ENCODE measurements at places on chromosomes 2 and 18.

- no peak for DNase-seq
These were observed 414.8 kb downstream of the HRH4 start for GRCh38 chr18:24875286-24875685.

DNA sequence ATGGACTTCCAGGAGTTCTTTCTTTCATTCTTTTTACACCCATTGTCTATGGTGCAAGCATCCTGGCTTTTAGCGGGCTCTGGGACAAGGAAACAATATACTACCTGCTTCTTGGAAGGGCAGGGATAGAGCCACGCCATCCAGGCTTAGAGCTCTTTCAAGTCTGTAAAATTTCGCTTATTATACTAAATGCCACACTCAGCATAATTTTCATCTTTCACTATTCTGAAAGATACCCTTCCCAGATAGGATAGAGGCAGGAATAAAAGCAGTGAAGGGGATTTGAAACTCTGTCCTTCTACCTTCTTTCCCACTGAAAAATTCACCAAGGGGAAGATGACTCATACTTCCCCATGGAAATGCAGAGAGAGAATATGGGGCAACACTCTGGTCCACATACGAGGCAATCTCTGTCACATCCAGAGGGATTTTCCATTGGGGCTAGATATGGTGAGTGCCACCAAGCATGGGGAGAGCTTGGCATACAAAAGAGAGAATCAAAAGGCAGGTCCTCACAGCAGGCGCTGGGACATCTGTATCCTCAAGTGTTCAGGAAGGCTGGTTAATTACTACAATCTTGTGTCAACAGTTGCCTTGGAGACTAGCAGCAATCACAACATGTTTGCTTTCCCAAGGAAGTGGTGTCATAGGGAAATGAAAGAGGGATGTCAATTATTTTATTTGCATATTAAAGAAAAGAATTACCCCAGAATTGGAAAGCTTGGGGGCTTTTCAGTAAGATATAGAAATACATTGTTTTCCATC lies 127.6 kb downstream of the TDRD15 start:
- no peak for DNase-seq

DNA sequence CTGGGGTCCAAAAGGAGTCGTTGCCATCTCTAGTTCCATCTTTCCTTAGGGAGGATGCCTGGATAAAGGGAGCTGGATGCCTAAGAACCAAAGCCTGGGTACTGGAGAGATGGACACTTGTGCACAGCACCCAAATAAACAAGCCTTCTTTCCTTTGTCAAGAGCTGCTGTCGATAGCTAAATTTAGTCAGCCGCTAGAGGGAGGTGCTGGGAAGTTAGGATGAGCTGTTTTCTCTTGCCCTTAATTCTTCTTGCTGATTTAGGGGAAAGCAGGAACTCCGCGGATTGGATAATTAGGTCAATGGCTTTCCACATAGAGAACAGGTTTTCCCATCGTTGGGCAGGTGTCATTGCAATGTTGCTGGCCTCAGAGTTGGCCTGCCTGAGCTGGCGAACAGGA lies 30.9 kb upstream of the SERPINB12 start:
- DNase-seq = no peak

DNA sequence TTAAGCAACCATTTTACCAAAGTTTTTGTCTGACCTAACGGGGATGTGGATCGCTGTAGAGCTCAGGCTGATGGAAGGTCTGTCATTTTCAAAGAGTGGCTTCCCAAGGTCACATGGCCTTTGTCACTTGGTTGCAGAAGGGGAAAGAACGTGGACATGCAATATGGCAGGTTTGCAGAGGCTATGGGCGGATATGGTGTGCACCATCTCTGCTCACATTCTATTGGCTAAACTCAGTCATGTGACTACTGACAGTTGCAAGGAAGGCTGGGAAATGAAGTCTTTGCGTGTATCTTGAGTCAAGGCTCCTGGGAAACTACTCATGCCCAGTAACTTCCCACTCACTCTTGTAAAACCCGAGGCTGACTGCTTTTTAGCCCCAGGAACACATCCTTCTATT lies 96.8 kb downstream of the ST6GAL2 start:
- no peak for DNase-seq
